Stomach (tissue), 19 donors: ENCODE measurements at places on chromosomes 12 and 14. TPM values are rescaled to one million over a fixed set of nuclear protein-coding genes. Genes with fewer than 3 reads are reported as not detected.

DNA sequence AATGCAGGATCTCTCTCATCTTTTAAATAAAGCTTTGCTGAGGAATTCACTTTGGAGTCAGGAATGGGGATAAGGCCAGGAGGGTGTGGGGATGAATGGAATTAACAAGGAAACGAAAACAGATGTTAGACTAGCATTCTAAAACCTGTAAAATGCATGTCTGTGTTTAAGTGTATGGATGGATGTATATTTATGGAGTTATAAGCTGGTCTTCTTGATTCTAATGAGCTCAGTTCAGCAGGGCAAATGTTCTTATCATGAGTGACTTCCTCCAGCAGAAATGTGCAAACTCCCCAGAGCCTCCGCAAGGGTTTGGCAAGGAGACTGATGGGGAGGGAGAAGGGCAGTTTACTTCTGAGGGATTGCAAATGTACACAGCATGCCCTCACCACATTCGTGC is 149.1 kb downstream of the NTF3 start:
- no peak for DNase-seq

DNA sequence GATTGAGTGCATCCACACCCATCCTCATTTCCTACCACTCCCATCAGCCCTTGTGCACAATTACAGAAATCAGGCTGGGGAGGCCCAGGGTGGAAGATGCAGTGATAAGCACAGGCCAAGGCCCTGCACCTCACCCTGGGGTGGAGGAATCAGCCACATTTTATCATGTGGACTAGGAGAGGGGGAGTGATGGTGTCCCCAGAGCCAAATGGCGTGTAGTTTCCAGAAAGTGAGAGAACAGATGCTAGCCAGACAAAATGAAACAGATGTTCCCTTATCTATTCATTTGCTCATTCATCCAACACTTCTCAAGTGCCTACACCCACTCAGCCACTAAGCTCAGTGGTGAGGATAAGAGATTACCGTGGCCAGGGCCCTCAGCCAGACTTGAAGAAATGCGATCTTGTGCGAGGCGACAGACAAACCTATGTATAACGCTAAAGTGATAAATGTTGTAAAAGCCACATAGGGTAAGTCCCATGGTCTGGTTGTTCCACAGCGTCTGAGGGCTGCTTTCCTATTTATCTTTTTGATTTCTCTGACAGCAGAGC is 93.6 kb downstream of the STAB2 start:
- DNase-seq: peak; percentile 80

- no peak for DNase-seq
Observed at GRCh38 chr12:126219139-126219538, 1153.9 kb downstream of the AACS start.

The PLEKHG7 gene
- 0.31 TPM for polyA plus RNA-seq

GRCh38 chr14:97113339-97113738 is 316.2 kb downstream of the VRK1 start:
- no peak for DNase-seq

DNA sequence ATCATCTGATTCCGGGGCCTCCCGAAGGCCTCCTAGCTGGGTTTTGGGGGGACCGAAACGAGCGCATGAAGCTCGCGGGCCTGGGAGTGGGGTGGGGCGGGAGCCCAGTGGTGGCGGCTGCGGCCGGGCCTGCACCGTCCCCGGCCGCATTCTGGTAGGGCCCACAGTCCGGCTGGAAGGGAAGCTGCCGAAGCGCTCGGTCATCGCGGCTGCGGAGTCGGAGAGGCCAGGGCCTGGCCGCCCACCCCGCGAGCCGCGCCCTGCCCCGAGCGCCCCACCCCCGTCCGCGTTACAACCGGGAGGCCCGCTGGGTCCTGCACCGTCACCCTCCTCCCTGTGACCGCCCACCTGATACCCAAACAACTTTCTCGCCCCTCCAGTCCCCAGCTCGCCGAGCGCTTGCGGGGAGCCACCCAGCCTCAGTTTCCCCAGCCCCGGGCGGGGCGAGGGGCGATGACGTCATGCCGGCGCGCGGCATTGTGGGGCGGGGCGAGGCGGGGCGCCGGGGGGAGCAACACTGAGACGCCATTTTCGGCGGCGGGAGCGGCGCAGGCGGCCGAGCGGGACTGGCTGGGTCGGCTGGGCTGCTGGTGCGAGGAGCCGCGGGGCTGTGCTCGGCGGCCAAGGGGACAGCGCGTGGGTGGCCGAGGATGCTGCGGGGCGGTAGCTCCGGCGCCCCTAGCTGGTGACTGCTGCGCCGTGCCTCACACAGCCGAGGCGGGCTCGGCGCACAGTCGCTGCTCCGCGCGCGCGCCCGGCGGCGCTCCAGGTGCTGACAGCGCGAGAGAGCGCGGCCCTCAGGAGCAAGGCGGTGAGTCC is at the start of gene KLC1:
TSS of gene KLC1 (plus strand) at position 528 of the 819 bp plus-strand sequence. CDS start 25,354 bp downstream, outside the sequence.
- DNase-seq: peak; percentile 95

The PPP1CC gene
- 59.2 TPM for polyA plus RNA-seq

DNA sequence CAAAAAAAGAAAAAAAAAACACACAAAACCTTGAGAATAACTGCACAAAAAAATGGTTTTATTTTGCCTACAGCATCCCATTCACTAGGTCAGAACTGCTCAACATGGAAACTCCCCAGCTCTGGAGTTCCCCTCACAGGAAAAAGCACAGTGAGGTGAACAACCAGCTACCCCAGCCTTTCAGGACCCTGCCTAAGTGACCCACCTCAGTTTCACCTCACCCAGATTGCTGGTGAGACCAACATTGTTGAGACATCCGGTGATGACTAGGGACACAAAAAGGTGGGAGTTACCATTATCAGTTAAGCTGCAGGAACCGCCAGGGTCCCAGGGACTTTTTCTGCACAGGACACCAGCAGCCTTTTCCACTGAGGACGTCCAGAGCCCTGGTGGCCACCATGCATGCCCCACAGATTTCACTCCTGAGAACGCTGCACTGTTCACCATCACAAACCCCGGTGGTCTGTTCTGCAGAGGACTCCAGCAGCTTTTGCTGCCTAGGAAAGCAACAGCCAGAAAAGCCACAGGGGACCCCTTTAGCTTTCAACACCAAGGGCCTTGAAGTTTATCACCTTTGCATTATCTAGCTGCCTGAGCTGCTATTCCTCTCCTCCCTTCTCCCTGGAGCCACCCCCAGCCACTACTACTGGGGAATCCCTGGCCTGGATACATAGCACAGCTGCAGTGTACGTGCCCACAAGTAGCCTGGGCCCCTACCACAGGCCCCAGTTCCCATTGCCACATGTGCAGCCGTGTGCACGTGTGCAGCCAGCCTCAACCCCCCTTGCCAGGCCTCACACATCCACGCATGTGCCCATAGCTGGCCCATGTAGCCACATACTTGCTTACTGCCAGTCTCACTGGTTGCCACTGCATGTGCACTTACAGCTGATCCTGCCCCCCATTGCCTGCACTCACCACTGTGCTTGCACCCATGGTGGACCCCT is 62.5 kb upstream of the FAR2 start:
- DNase-seq: no peak

The PMCH gene
- not detected for polyA plus RNA-seq

- DNase-seq: peak; percentile 19
Observed at GRCh38 chr12:120286768-120287490, 4.8 kb downstream of the RNU4-2 start.

DNA sequence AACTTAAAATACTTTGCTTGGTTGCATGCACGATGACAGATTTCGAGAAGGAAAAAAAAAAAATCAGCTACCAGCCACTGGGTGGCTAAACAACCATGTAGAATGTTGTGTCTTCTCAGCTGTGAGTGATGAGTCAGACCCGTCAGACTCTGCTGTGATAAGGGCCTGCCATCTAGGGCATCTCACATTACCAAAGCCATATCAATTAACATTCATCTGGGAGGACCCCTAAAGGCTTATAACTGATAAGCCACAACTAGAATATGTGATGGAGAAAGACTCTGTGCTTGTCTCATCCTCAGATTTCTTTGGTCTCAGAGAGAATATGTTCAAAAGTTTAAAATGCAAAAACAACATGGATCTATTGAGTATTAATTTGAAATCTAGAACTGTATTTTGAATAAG is 111.5 kb downstream of the PAX9 start:
- no peak for DNase-seq

DNA sequence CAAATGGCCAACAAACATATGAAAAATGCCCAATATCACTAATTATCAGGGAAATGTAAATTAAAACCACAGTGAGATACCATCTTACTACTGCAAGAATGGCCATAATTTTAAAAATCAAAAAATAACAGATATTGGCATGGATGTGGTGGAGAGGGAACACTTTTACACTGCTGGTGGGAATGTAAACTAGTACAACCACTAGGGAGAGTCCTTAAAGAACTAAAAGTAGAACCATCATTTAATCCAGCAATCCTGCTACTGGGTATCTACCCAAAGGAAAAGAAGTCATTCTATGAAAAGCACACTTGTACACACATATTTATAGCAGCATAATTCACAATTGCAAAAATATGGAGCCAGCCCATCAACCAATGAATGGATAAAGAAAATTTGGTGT is 459.7 kb downstream of the GXYLT1 start:
- DNase-seq: no peak

- no peak for DNase-seq
Observed at GRCh38 chr14:28690029-28690692, 76.4 kb upstream of the FOXG1 start.

The TEX22 gene
- polyA plus RNA-seq: not detected

DNA sequence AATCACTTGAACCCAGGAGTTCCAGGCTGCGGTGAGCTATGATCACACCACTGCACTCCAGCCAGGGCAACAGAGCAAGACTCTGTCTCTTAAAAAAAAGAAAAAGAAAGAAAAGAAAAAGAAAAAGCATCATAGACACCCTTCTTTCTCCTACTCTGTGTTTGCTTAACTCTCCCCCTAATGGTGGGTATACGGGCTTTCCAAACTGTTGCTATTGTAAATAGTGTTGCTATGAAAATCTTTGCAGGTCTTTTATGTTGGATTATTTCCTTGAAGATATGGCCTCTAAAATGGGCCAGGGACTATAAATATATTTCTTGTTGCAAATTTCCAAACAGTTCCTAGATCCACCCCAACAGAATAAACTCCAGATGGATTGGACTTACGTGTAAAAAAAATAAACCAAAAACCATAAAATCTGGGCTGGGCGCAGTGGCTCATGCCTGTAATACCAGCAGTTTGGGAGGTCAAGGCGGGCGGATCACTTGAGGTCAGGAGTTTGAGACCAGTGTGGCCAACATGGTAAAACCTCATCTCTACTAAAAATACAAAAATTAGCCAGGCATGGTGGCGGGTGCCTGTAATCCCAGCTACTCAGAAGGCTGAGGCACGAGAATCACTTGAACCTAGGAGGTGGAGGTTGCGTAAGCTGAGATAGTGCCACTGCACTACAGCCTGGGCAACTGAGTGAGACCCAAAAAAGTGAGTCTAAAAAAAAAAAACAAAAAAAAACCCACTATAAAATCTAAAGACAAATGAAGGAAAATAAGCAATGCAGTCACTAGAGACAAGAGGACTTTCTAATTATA is 25.9 kb downstream of the NFKBIA start:
- no peak for DNase-seq

GRCh38 chr14:104808456-104808855 is 7.6 kb downstream of the ZBTB42 start:
- no peak for DNase-seq

DNA sequence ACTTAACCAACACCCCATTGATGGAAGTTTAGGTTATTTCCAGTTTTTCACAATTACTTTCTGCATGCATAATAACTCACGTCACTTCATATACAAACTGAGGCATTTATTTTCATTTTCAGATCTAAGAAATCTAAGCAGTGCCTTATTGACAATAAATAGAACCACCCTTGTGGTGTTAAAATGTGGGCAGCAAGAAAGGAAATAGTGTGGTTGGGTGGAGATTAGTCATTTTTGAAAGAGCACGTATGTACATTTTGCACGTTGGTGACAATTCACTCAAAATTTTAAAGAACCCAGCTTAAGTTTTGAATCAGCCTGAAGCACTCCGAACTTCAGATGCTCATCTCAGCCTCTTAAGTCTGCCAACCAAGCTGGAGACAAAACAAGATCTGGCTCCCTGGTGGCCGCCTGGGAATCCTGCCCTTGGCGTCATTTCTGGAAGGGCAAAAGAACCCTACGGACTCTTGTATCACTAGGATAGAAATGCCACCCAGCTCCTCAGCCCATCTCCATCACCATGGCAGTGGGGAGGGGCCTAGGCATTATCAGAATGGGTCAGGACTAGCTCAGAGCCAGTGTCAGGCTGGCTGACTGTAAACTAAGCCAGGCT is 89.5 kb upstream of the BCL2L14 start:
- no peak for DNase-seq

DNA sequence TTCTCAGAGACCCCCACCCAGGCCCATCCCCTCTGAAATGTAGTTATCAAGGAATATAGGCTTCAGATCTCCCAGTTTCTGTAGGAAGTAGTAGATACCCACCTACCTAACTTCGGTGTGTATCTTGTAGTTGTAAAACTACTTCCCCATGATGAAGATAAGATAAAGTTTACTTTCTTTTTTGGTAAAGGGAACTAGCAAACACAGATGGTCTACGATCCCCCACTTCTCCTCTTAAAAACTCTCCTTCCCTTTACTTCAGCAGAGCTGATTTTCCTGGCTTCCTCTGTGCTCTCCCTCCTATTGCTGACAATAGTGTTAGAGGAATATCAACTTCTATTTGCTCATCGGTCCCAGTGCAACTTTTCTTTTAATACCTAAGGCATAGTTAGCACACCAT is 395.2 kb downstream of the RPL10L start:
- no peak for DNase-seq

GRCh38 chr12:117466677-117467362 is 105.4 kb upstream of the NOS1 start:
- no peak for DNase-seq

DNA sequence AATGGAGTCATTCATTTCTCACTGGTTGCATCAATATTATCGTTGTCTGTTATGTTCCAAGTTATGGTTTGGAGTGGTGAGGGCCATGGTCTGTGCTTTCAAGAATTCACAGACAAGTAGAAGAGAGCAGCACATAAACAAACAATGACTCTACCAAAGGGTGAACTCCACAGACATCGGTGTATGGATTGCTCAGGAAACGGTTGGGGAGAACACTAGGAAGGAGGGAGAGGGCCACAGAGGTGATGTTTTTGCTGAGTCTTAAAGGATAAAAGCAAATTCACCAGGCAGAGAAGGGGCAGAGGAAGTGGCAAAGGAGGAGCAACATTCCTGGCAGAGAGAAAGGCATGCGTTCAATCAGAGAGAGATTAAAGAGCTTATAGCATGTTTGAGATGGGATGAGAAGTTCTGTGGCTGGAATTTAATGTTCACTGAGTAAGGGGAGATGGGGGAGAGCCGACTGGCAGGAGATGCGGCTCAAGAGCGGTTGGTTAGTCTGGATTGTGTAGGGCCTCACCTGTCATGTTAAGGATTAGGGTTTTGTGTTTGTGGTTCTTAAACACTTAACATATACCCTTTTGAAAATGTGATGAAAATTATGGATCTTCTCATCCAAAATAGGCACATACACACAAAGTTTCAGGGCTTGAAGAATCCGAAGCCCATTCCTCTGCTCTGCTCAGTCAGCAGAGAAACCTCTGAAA is 42.3 kb upstream of the FRMD6 start:
- no peak for DNase-seq

GRCh38 chr12:13573698-13574321 is 377.3 kb downstream of the EMP1 start:
- DNase-seq: no peak

The VASH1 gene
- 4.1 TPM for polyA plus RNA-seq
